Left renal cortex interstitium (tissue), 4 donors: ENCODE measurements at places on chromosomes 13 and 19. TPM values are rescaled to one million over a fixed set of nuclear protein-coding genes. Genes with fewer than 3 reads are reported as not detected.

GRCh38 chr13:55606045-55606665 lies 1534.6 kb upstream of the PRR20A start:
- DNase-seq = no peak

DNA sequence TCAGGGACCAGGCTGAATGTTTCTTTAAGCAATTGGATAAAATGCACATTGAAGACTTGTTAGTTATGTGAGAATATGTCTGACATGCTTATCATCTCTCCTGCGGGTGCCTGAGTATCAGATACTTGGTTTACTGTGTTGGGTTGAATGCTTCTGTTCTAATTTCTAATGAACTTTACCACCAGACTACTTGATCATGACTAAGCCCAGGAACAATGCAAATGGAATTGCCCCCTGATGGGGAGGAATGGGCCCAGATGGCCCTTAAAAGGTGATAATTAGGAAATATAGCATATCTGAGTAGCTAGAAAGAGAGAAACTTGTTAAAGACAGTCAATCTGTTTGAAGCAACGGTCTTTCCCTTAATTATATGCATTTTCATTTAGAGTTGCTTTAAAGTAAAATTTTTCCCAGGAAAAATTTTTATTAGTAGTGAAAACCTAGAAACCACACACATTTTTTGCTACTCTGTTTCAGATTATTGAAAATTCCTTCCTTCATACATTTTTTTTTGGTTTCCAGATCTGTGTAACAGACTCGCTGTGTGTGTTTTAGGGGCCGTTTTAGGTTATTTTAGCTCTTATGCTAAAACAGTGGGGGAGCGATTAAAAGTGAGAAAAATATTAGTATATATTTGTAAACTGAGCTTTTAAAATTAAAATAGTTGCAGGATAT lies 186.6 kb downstream of the TM9SF2 start:
- no peak for DNase-seq

DNA sequence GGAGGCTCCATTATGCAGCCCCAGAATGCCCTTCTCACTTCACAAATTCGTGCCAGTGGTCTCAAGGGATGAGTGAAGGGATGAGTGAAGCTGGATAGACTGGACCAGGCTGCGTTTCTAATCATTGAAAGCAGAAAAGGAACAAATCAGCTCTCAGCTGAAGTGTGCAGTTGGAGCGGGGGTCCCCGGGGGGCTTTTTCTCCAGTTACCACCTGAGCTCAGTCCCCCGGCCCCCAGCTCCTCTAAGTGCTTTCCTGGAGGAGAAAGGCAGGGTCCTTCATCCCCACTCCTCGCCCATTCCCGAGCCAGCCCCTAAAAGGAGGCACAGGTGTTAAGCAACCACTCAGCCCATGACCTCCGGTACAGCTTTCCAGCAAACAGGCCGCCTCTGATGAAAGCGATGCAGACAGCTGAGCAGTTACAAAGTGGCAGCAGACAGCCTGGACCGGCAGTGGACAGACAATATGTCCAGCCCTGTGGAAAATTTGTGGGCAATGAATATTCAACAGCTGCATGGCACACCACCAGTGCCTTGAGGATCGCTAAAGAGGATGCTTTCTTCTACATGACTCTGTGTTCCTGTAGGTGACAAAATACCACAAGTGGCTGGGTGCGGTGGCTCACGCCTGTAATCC lies 110.7 kb upstream of the UBL3 start:
- DNase-seq = no peak

The ZNF708 gene
- polyA plus RNA-seq = 15.9 TPM

DNA sequence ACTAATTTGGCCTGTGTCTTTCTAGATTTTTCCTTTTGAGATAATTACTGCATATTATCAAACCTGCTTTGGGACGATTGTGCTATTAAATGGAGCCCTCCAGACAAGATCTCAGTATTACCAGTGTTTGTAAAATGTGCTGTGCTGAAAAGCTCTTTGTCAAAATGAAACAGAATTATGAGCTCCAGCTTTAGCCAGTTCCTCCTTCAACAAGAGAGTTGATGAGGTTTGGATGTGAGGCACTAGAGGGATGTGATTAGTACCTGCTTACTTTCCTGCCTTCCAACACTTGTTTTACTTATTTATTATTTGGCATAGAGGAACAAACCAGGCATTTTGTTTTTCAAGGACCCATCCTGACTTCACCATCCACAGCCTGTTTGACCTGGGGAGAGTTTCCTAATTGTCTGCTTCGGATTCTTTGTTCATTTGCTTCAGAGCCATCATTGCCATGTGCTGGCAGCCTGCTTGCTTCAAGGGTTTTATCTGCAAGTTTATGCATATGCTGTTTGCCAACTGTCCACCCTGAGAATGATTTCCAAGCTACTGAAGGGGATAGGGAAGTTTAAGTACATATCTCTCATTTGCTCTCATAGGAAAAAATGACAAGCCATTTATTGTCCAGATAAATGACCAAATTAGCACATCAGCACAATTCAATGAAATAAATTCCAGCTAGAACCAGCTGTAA lies 32.9 kb upstream of the CPB2 start:
- DNase-seq = no peak

GRCh38 chr13:47472516-47472915 lies 528.6 kb downstream of the SUCLA2 start:
- DNase-seq = no peak

GRCh38 chr19:49447485-49448431 lies 3.9 kb downstream of the PIH1D1 start:
- DNase-seq = no peak

The CYP2A6 gene
- polyA plus RNA-seq = 0.10 TPM

The STARD13 gene
- 25.0 TPM for polyA plus RNA-seq

The ZNF805 gene
- polyA plus RNA-seq = 5.0 TPM

DNA sequence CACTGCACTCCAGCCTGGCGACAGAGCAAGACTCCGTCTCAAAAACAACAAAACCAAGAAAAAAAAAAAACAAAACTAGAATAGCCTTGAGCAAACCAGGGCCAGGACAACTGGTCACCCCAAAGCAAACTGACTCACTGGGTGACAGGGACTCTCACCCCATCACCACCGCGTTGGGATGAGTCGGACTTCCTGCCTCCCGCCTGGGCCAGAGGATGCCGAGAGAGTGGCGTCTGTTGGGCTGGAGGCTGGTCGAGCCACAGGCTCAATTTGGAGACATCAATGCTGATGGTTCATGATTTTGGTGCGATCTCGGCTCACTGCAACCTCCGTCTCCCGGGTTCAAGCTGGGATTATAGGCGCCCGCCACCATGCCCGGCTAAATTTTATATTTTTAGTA lies 11.6 kb downstream of the TMPRSS9 start:
- DNase-seq = no peak

- DNase-seq = no peak
These were observed 141.2 kb downstream of the FLT1 start for GRCh38 chr13:28353679-28354078.

The ZNF530 gene
- 6.8 TPM for polyA plus RNA-seq

The PNMA8B gene
- 5.8 TPM for polyA plus RNA-seq

The HSPH1 gene
- 145 TPM for polyA plus RNA-seq

DNA sequence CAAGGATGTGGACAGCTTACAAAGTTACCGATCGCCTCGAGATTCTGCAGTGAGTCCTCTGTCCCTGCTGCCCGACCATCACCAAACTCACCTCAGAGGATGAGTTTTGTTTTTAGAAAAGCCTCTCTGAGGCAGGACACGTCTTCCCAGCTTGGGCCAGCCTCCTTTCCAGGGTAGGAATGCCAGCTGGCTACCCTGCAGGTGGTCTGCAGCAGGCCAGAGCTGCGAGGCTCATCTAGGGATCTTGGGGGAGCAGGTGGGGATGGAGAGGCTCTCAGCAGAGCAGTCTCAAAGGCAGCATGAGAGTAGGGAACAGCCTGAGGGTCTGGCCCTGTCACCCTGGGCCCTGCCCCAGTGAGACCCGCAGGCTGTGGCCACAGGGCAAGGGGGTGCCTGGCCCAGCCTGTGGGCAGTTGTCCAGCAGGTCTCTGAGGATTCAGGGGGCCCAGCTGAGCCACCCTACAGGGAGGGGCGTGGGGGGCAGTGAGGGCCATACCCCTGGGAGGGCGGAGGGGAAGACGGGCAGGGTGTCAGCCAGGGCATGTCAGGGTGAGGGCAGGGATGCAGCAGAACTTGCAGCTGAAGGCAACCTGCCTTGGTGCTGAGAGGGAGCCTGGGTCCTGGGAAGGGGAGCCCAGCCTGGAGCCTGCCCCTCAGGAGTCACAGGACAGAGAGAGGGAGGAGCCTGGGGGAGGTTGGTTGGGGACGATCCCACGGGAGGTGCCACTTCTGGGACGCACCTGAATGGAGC lies 57.3 kb upstream of the TPM4 start:
- DNase-seq = no peak

The AP2S1 gene
- polyA plus RNA-seq = 101 TPM

GRCh38 chr19:47573071-47574026 lies at the start of gene ZNF541:
Gene ZNF541 (minus strand): TSS chr19:47573148. CDS start chr19:47555856, 17,292 bp downstream.
- peak; percentile 24 for DNase-seq

The KCNRG gene
- 2.0 TPM for polyA plus RNA-seq
